OCI-LY7 (cell line): ENCODE measurements at places on chromosomes 16 and 17. TPM values are rescaled to one million over a fixed set of nuclear protein-coding genes. Genes with fewer than 3 reads are reported as not detected.

- no peak for DNase-seq
These were observed 43.4 kb downstream of the ENGASE start for GRCh38 chr17:79117905-79118487.

The ZMYND15 gene
- not detected in 2 replicates for total RNA-seq

DNA sequence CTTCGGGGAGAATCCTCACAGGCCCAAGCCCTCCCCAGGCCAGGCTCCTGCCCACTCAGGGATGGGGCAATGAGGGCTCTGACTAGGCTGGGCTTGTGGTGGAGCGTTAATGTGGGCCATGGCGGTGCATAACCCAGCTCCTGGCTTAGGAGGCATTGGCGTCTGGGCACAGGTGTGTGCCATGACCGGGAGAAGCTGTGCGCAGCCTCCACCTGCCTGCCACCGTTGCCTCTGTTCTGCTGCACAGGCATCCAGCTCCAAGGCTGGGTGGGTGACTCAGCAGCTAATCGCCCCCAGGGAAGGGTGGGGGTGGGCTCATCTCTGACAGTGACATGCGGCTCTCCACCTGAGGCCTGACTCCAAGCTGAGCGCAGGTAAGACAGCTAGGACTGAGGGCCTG is 3.5 kb upstream of the ARHGAP27 start:
- no peak for DNase-seq

DNA sequence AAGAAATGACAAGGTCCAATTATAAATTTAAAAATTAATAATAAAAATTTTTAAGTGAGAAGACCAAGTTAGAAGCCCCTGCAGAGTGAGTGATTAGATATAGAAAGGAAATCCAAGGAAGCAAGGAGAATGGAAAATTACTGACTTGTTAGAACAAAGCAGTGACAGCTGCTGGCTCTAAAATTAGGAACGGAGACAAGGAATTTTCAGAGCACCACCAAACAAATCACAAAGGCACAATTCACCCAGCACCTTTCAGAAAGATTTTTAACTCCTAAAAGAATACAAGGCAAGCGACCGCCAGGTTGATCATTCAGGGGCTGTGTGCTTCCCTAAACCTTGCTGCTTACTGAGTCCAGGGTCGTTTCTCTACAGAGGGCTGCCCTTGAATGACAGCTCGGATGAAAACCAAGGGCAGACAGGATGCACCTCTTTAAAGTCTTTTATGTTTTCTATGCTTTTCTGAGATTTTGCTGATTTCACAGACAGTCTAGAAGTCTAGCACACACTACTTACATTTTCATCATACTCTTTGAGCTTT is 45.4 kb upstream of the GINS3 start:
- no peak for DNase-seq

GRCh38 chr16:72985148-72985941 is 62.6 kb downstream of the ZFHX3 start:
- DNase-seq = no peak

DNA sequence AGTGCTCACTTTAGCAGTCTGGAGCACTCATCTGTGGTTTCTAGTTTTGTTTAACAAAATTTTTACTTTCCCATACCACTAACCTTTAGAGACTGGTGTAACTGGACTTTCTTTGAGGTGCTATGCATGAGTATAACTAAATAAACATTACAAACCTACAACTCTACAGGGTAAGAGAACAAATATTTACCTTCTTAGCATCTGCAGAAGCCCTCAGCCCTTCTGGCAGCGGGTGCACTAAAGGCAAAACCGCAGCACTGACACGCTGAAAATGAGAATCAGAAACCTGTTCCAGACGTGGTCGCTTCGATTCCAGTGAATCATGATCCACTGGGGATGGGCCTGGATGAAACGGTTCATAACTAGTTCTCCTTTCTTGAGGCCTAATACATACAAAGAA is 43.7 kb downstream of the NCOR1 start:
- DNase-seq = no peak

DNA sequence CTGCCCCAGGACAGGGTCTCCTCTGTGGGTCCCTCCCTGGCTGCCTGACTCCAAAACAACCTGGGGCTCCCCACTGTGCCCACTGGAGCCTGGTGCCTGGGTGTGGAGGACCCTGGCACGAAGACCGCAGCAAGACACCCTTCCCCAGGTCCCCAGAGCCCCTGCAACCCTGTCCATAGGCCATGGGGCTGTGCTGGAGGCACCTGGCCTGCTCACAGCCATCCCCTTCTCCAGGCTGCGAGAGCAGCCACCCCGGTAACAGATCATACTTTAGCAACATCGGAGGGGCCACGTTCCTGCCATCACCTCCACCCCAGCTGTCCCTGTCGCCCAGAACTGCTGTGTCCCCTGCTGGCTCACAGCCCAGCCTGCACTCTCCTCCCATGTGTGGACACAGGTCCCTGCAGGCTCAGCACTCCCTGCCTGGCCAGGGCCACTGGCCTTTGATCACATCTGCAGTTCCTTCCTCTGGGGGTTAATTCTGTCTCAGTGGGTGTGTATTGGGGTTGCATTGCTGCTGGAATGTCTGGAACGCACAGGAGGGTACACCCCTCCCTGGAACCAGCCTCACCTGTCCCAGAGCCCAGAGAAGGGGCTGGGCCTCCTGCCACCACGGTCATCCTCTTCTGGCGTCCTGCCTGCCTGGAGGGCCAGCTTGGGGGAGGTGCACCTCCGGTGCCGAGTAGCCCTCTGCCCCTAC is 12.2 kb downstream of the PPL start:
- DNase-seq = no peak

GRCh38 chr16:77782694-77783093 is 5.7 kb upstream of the VAT1L start:
- peak; percentile 3 for DNase-seq

The CYGB gene
- total RNA-seq = 0.22 and 0.44 TPM in 2 replicates

The SDR42E2 gene
- 0.28 and 0.29 TPM in 2 replicates for total RNA-seq

DNA sequence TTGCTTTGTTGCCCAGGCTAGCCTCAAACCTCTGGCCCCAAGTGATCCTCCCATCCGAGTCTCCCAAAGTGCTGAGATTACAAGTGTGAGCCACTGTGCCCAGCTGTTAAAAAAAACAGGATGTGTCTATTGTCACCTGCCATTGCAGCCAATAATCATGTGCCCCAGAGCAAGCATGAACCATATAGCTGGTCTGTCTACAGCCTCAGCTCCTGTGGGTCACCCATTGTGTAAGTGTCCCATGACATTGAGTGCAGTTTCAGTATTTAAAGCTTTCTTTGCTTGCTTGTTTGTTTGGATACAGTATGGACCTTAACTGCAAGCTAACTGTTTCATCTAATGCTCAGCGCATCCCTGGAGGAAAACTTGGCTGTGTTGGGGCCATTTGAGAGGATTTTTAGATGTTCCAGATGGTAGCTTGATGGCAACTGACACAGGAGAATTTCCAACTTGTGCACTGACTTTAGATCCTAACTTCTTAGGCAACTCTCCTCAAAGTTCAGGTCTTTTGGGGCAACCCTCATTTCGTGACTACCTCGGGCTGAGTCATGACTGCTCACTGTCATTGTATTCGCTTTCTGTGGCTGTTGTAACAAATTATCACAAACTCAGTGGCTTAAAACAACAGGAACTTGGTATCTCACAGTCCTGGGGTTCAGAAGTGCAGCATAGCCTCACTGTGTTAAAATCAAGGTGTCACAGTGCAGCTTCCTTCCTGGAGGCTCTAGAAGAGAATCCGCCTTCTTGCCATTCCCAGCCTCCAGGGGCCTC is 30.3 kb upstream of the ADORA2B start:
- no peak for DNase-seq

DNA sequence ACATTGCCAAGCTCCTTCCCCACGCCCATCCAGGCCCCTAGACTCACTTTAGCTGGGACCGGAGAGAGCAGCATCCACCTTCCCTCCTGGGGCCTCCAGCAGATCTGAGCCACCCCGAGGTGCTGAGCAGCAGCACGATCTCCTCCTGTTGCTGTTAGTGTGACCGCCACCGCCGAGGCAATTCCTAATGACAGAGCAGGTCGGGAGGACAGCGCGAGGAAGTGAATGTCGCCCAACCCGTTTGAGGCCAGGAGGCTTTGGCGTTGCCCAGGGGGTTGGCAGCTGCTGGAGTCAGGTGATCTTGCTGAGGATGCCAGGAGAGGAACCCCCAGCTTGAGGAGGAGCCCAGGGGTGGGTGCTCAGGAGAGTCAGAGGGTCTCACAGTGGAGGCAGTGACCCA is at the start of gene RNF222:
RNF222 (minus strand) TSS at position 192 of the 400 bp plus-strand sequence. CDS start 4,366 bp downstream, outside the sequence.
- no peak for DNase-seq

The MRM1 gene
- total RNA-seq = 18.6 and 22.6 TPM in 2 replicates

DNA sequence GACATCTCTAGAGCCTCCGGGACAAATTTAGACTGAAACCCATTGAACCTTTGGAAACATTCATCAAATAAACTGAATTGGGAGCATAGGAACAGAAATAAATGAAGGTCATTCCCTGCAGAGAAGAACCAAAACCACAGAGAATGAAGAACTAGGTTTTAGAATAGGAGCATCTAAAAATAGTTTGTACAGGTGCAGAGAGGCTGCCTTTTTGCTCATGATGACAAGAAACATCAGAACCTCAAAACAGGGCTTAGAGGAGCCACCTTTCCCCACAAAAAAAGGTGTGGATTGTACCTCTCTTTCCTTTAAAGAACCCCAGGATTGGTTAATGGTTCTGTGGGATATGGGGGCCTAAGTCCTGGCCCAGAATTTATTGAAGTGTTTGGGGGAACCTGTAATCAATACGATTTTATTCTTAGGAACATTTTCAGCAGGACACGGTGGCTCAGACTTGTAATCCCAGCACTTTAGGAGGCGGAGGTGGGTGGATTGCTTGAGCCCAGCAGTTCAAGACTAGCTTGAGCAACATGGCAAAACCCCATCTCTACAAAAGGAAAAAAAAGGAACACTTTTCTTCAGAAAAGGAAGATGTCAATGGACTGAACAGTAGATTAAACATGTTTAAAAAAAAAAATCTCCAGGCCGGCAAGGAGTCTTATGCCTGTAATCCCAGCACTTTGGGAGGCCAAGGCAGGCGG is 37.7 kb upstream of the SLC47A1 start:
- DNase-seq = peak; percentile 79

The KCNH6 gene
- total RNA-seq = not detected in 2 replicates

- DNase-seq = no peak
These were observed 47.1 kb downstream of the CMIP start for GRCh38 chr16:81491541-81492188.

The HLF gene
- total RNA-seq = not detected in 2 replicates

- DNase-seq = no peak
These were observed 5.5 kb upstream of the RAPGEFL1 start for GRCh38 chr17:40171750-40172149.

The CDH13 gene
- total RNA-seq = not detected in 2 replicates

DNA sequence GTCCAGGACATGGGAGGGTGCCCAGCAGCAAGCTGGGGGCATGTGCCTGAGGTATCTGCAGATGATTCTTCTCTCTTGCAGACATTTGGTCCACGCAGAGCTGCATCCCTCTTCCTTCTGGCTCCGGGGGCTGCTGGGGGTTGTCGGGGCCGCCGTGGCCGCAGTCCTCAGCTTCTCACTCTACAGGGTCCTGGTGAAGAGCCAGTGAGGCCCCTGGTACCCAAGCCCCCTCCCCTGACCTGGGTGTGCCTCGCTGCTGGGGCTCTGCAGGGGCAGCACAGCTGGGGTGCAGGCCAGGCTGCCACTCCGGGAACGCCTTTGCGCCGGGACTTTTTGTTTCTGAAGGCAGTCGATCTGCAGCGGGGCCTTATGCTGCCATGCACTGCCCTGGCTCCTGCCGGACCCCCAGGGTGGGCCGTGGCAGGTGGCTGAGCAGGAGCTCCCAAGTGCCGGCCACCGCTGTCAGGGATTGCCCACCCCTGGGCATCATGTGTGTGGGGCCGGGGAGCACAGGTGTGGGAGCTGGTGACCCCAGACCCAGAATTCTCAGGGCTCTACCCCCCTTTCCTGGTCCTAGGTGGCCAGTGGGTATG is 2.0 kb upstream of the RHBDL1 start:
- DNase-seq = no peak

DNA sequence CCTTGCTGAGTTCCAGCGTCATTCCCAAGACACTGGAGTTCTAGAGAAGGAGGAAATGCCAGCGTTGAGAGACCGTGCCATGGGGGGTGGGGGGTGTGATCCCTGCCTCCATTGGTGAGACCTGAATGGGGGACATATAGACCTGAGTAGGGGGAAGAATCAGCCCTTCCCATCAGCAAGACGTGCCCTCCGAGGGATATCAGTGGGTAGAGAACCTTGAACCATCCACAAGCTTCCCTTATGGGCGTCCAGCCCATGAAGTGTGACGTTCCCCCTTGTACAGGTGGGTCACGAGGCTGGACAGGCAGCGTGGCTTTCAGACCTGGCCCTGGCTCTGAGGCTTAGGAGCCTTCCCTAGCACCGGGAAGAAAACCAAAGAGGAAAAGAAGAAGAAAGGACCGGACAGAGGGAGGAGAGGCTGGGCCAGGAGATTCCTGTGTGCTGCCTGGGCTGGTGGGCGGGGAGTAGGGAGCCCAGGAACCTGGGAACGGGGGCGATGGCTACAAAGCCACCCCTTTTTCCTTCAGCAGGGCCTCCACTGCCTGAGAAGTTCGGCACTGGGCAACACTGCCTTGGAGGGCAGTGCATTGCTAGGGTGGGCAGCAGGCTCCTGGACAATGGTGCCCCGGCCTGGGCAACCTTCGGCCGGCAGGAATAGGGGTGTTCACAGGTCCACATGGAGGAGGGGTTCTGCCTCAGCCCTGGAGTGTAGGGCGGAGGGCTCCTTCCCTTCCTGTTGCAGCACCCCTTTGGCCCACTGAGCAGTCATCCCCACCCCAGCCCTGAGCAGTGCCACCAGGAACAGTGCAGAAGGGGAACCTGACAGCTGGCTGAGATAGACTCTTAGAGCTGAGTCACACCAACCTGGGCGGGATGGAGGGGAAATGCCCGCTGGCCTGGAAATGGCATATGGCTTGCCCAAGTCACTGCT is 7.2 kb downstream of the RAB11FIP4 start:
- DNase-seq = no peak

GRCh38 chr16:86563469-86564345 is 2.9 kb upstream of the FOXC2 start:
- DNase-seq = peak; percentile 90

The SOST gene
- total RNA-seq = not detected in 2 replicates

- DNase-seq = no peak
These were observed 11.8 kb downstream of the DNAJA2 start for GRCh38 chr16:46961373-46962353.

GRCh38 chr17:81396722-81397313 is 1.6 kb downstream of the BAHCC1 start:
- DNase-seq = no peak

GRCh38 chr17:80252871-80253270 is 7.8 kb upstream of the RNF213 start:
- DNase-seq = peak; percentile 84

The ACLY gene
- total RNA-seq = 203 and 222 TPM in 2 replicates

- peak; percentile 76 for DNase-seq
These were observed 2.2 kb upstream of the ATP6V0A1 start for GRCh38 chr17:42456223-42457106.
